ENCODE measurements at places on chromosomes 1 and 21.

DNA sequence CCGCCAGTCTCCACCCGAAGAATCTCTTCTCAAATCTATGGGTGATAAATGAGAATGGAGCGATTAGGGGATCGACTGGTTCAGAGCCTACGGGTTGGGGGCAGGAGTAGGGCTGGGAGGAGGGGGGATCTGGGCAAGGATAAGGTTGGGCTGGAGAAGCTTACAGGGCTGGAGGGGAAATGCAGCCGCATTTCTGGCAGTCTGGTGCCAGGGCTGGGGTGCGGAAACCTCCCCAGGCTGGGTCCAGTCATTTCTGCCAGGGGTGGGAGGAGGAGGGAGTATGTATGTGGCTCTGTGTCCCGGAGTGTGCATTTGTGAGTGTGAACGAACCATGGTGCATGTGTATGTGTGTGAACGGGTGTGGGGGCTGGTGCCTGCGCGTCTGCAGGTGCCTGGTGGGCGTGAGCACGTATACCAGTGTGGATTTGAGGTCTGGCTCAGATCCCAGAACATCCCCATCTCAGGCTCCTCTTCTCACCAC is 10.2 kb downstream of the C1orf216 start:
- no peak for DNase-seq

GRCh38 chr1:55444667-55445066 is 229.5 kb upstream of the USP24 start:
- no peak for DNase-seq

DNA sequence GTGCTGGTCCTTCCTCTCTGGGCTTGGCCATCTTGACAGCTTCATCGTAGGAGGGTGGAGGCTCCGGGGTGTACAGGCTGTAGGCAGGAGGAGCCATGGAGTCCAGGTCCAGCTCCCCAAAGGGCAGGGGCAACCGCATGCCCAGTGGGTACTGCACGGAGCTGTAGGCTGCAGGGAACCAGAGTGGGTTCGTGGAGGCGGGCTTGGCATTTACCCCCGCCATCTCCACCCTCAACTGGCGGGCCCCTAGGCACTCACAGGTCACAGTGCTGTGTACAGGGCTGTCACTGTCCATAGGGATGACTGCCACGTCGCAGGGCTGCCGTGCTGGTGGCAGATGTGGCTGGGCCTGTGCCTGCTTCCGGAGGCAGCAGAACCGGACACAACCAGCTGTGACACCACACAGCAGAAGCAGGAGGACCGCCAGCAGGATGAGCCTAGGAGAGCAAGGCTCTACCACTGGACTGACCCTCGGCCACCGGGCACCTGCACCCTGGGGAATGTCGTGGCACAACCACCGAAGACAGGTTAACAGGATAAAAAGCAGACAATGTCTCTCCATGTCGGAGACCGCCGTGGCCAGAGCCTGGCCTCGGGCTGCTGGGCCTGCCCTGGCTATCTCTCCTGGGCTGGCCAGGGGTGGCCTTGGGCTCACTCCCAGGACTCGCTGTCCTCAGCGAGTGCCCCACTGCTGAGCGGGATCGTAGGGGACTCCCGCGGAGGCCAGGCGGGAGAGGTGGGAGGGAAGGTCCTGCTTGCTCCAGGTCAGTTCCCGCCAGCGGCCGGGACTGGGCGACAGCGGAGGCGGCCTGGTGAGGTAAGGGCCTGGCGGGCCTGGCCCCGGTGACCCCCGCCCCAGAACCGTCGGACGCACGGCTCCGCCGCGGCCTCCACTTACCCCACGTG is 831 bp downstream of the TMEM52 start:
- no peak for DNase-seq

GRCh38 chr1:155236451-155236850 is 18.8 kb downstream of the ENTREP3 start:
- no peak for DNase-seq

DNA sequence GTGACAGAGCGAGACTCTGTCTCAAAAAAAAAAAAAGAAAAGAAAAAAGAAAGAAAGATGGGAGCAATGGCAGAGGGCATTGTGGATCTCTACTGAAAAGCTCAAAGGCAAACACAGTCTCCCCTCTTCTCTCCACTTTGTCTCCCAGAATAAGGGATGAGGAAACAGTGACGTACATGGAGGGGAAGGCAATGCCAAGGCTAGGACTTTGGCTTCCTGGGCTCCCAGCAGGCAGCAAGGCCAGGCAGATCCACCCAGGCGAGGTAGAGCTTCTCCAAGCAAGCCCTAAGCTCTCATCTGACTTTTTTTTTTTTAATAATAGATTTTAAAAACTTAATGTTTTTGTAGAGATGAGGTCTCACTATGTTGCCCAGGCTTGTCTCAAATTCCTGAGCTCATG is 4.6 kb downstream of the ARHGEF2 start:
- DNase-seq, result no peak

DNA sequence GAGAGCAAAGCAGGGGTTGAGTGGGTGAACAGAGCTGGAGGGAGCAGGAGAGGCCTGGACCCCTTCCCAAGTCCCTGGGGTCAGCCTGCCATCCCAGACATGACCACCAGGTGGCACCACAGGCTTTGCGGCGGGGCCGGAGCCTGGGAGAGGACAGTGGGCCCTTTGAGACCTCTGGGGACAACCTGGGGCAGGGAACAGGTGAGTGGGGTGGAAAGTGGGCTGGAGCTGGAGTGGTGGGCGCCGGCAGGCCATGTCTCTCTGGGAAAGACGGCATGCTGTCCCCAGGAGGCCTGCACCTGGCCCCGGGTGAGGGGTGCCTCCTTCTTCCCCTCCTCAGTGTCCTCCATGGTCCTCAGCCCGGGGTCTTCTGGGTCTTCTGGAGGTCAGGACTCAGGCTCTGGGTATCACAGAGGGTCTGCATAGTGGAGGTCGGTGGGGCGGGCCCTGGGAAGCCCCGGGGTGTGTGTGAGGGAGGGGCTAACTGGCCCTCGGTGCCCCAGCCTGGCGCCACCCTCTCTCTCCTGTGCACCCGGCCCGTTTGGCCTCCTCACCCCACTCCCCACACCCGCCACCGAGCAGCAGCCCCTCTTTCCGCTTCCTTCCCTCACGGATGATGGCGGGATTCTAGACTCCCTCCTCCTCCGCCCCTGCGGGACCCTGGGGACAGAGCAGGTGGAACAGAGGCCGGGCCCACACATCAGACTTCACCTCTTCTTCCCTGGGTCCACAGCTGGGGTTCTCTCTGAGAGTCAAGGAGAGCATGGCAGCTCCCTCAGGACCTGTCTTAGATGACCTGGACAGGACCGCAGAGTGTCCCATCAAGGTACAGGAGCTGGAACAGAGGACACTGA is 28.5 kb upstream of the PKP1 start:
- DNase-seq, result peak; percentile 52

DNA sequence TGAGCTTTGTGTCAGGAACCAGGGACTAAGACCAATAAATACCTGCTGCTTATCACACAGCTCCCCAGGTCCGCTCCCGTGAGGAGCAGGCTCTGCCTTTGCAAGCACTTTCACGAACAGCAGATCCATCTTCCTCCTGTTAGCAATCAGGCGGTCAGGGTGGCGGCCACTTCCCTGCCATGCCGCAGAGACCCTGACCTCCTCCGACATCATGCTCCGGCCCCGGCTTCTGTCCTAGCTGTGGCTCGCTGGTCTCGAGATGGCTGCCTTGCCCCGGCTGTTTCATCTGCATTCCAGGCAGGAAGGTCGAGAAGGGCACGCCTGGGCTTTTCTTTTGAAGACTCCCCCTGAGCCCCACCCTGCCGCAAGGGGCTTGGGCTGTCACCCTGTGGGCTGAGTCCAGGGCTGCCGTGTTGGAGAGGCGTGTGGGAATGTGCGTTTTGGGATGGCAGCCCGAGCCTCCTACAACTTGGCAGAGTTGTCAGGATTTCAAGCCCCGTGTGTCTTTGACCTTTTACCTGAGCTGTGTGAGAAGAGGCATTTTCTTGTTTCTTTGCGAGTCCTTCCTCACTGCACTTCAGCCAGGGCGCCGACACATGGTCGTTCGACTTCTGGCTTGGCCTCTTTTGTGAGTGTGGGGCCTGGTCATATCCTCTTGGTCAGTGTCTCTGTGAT is 59.5 kb downstream of the AGPAT3 start:
- no peak for DNase-seq

DNA sequence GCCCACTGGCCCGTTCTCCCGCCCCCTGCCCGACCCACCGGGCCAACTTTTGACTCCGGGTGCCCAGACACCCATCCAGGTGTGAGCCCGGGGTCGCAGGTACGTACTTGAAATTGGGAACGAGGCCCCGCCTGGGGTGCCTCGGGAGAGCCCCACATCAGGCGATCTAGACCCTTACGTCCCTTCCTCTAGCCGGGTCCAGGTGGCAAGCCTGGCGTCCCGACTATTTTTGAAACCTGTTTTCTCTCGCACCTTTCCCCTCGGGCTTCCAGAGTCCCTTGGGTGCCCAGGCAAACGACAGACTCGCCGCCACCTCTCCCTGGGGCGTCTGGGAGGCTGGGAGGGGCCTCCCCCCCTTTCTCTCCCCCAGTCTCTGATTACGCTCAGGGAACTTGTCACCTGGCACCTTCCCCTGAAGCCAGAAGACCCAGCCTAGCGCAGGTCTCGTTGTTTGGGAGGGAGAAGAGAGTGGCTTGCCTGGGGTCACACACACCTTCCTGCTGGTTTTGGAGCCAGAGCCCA is 898 bp downstream of the LDLRAP1 start:
- DNase-seq, result no peak

DNA sequence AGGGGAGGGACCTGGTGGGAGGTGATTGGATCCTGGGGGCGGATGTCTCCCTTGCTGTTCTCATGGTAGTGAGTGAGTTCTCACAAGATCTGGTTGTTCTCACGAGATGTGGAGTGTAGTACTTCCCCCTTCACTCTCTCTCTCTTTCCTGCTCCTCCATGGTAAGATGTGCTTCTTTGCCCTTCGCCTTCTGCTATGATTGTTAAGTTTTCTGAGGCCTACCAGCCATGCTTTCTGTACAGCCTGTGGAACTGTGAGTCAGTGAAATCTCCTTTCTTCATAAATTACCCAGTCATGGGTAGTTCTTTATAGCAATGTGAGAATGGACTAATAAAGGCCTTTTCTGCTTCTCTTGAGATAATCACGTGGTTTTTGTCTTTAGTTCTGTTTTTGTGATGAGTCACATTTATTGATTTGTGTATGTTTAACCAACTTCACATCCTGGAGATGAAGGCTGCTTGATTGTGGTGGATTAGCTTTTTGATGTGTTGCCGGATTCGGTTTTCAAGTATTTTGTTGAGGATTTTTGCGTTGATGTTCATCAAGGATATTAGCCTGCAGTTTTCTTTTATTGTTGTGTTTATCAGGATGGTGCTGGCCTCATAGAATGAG is 45.5 kb downstream of the RABGAP1L start:
- DNase-seq, result no peak

GRCh38 chr1:224676551-224676950 is 60.4 kb downstream of the CNIH3 start:
- no peak for DNase-seq

GRCh38 chr1:22854688-22855565 is 117.7 kb downstream of the LACTBL1 start:
- DNase-seq, result no peak

GRCh38 chr1:108643492-108644335 is 17.2 kb downstream of the HENMT1 start:
- DNase-seq, result peak; percentile 40

- DNase-seq, result no peak
Observed at GRCh38 chr1:241627453-241628259, 12.5 kb downstream of the CHML start.

- DNase-seq, result no peak
Observed at GRCh38 chr1:51488372-51489050, 30.6 kb downstream of the EPS15 start.

GRCh38 chr1:43510621-43511020 is 20.1 kb upstream of the PTPRF start:
- no peak for DNase-seq

DNA sequence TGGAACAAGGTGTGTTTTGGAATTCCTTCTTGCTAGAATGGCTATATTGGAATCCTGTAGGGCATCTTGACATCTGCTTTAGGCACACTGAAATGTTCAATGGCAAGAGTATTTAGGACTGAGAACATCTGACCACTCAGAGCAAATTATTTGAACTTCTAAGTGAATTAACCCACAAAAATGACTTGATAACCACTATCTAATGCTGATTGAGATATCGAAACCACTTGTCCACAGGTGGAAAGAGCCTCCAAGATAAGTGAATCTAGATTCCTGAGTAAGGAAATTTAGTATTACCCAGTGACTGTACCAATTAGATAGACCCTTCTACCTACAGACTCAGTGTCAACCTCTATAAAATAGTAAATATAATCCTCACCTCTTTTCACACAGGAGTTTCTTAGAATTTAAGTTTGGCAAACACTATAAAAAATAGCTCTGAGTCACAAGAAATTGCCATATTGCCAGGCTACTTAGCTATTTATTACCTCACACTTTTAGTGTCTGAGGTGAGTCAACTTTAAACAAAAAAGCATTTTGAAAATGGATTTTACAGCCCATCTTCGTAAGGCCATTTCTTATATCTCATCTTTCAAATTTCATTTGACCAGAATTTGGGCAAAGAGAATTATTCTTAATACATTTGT is 421.8 kb downstream of the PTBP2 start:
- DNase-seq, result no peak

DNA sequence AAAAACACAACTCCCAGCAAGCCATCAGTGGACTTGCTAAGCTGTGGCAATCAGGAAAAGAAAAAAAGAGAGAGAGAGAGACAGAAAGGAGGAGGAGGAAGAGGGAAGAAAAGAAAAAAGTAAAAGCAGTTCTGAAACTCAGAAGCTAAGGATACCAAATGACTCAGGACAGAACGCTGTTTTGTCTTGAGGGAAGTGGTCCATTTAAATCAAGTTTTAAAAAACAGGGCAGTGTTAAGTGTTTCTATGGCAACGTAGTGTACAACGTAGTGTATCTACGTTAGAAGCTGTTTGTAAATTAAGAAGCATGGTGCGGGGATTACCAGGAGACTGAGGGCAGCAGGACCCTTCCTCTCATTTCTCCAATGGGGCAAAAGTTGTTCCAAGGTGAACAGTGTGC is 5.8 kb downstream of the ADORA3 start:
- DNase-seq, result no peak

DNA sequence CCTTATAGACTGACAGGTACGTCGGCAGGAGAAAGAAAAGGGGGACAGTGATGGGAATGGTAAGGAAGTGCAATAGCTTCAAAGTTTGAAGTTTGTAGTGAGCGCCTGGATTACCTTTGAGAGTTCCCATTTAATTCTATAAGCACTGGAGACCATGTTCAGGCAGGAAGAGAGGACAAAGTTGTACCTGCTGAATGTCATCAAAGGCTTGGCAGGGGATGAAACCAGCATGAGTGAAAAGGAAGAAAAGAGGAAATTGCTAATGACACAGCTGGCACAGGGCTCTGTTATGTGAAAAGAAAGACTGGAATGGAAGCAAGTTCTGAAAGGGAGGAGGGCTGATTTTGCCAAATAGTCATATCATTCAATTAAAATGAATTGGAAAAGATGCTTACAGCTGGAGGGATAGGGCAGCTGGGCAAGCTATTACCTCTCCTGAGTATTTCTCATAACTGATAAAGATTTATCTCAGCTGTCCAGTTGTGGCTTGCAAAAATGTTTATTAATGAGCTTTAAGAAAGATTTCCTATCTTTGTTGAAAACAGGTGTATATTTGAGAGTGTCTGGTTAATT is 109.2 kb downstream of the HMCN1 start:
- DNase-seq, result no peak

DNA sequence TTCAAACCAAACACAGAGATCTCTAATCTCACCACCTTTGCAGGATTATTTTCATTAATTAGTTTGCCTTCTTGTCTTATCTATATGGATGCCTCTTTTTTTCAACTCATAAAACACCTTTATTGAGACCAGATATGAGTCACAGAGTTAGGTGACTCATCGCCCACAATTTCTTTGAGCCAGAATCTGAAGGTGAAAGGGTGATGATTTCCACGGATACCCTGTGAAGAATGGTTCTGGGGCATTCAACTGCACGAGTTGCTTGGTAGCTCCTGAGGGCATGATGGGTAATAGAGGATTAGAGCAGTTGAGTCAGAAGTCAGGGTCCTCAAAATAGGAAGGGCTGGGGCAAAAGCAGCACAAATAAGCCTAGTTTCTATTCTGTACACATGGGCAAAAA is 128.2 kb downstream of the TBX19 start:
- no peak for DNase-seq
